ENCODE measurements at places on chromosomes 7 and 10.

DNA sequence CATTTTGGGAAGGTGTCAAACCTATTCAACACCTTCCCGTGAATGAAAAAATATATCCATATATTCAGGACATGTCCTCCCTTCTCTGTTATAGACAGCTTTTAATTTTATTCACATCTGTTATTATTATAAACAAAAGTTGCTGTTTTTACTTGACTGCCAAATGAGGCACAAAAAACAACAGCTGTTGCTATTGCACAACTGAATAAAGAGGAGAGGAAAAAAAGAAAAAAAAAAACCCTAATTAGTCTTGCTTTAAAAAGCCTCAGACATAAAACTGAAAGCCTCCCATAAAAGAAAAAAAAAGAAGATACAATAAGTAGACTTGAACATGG, 153.4 kb downstream of the BMPER start:
- peak; percentile 85 for DNase-seq

DNA sequence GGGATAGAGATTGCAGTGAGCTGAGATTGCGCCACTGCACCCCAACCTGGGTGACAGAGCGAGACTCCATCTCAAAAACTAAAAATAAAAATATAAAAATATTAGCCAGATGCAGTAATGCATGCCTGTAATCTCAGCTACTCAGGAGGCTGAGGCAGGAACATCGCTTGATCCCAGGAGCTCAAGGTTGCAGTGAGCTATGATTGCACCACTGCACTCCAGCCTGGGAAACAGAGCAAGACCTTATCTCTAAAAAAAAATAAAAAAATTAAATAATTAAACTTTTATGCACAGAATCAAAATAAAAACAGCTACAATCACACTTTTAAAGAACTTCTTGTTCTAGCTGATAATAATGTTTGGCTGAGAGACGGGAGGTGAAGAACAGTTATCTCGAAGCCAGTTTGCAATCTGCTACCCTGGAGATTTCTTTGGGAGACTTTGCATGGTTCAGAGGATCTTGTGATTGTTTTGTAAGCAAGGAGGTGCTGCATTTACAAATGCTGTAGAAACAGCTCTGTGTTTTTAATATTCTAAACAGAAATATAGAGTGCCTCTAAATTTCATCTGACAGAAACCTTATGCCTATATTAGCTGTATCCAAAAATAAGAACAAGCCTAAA, 19.9 kb upstream of the MACROH2A2 start:
- DNase-seq = no peak

GRCh38 chr10:17340144-17340829, 112.2 kb downstream of the VIM start:
- DNase-seq = no peak

DNA sequence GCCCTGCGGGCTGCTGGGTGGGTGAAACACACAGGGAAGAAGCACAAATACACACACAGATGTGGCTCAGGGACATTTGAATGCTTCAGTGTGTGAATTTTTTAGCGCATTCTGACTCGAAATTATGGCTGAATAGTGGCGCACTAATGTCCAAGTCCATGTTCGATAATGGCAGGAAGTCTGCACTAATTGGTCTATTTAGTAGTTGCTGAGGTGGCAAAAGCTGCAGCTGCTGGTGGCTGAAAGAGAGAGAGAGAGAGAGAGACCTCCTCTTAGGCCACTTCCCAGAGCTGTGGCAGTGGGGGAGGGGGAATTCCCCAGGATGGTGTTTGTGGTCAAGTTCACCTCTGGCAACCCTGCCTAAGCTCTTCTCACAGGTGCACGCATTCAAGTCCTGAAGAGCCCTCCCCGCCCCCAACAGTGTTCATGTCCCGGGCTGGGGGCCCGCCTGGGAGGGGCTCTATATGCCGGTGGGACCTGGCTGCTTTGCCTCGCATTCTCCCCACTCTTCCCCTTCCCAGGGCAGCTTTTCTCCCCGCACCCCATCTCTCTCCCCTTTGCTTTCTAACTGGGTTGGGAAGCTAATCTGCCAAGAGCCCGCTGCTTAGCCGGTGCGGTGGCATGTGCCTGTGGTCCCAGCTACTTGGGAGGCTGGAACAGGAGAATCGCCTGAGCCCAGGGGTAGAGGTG, 6.0 kb upstream of the MNX1 start:
- DNase-seq = no peak

GRCh38 chr7:151552352-151553028, 32.8 kb upstream of the RHEB start:
- DNase-seq = no peak

GRCh38 chr10:30455816-30456215, 21.8 kb downstream of the MAP3K8 start:
- DNase-seq = no peak

DNA sequence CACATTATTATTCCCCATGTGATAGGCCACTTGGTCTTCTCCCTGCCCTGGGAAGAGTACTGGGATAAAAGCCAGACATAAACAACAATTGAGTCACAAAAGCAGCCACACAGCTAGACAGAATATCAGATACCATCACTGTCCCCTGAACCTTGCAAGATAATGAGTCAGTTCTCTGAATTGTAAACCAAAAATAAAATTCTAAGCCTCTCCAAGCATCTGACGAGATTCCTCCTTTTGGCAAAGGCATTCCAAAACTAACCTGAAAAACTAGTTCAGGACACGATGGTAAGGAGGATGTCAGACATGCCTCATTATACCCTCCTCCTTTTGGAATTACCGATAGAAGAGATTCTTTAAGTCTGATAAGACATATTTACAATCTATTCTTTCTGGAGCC, 450.7 kb downstream of the HTR7 start:
- DNase-seq = no peak

DNA sequence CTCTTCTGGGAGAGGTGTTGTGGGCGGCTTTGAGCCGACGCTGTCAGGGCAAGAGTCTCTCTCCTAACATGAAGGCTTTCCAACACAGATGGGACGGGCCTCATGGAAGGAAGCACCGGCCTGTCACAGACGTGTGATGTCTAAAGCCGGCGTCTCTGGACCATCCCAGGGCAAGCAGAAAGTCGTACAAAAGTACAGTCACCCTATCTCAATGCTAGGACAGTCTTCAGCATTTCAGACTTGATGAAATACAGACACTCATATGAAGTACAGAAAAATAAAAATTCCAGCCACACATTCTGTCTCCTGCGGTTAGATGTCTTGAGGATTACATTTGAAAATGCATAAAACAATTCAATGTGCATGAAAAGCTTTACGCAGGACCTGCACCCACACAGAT, 30.6 kb downstream of the CYP2W1 start:
- DNase-seq = no peak
